ENCODE measurements at places on chromosomes 6 and 20. TPM values are rescaled to one million over a fixed set of nuclear protein-coding genes. Genes with fewer than 3 reads are reported as not detected.

Gene PSMA7
- total RNA-seq, result 174 TPM

DNA sequence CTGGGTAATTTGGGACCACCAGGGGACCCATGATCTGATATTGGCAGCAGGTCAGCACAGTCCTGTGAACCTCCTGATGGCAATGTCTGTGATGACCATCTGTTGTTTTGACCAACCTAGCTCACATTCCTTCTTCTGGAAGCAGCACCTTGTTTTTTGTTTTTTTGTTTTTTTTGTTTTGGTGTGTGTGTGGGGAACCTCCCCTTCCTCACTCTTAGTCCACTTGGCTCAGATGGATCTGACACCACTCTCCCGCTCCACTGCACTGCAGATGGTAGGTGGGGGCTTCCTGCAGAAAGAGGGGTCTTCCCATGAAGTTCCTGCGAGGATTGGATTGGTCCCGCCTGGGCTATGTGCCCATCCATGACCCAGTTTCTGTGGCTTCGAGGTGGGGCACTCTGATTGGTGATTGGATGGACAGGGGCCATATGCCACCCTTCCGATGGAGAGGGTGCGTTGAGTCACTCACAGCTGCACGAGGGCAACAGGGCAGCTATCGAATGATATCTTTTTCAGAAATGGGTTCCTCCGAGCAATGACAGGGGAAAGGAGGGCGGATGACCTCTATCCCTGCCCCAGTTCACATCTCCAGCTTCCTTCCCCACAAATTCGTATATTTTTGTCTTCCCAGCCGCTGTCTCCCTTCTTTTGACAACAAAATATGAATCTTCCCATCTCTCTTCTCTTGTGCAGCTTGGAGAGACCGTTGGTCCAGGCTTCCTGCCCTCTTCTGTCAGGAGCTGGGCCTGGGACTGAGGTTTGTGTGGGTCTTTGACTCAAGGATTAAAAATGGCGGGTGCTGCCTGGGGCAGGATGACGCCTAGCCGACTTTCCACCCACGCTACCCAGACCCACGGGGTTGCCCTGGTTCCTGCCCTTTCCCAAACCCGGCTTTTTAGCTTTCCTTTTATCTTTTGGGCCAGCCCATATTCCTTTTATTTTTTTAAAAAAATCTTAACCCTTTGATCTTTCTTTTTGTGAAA lies 132.1 kb upstream of the KCNG1 start:
- no peak for DNase-seq

- DNase-seq, result no peak
Measured at GRCh38 chr20:51660672-51661608, 107.2 kb downstream of the ATP9A start.

- DNase-seq, result no peak
Measured at GRCh38 chr6:79094938-79095337, 16.9 kb upstream of the PHIP start.

Gene YWHAB
- 140 TPM for total RNA-seq

DNA sequence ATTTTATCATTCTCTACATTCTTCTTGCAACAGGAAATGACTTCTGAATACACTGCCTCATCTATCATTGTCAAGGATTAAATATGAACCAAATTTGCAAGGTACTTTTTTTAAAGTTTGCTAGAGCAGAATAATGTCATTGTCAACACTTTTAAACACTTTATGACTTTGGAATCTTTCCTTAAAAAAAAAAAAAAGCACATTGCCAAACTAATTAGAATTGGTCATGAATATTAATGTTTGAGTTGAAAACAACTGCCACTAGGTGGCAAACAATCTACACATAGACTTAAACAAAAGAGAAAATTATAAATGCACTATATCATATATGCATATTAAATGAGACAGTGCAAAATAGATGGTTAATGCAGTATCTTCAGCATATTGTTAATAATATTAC lies 32.5 kb upstream of the TMEM244 start:
- no peak for DNase-seq

Gene OPN5
- not detected for total RNA-seq

Gene MEI4
- total RNA-seq, result 0.84 TPM

Gene PTK6
- total RNA-seq, result not detected

DNA sequence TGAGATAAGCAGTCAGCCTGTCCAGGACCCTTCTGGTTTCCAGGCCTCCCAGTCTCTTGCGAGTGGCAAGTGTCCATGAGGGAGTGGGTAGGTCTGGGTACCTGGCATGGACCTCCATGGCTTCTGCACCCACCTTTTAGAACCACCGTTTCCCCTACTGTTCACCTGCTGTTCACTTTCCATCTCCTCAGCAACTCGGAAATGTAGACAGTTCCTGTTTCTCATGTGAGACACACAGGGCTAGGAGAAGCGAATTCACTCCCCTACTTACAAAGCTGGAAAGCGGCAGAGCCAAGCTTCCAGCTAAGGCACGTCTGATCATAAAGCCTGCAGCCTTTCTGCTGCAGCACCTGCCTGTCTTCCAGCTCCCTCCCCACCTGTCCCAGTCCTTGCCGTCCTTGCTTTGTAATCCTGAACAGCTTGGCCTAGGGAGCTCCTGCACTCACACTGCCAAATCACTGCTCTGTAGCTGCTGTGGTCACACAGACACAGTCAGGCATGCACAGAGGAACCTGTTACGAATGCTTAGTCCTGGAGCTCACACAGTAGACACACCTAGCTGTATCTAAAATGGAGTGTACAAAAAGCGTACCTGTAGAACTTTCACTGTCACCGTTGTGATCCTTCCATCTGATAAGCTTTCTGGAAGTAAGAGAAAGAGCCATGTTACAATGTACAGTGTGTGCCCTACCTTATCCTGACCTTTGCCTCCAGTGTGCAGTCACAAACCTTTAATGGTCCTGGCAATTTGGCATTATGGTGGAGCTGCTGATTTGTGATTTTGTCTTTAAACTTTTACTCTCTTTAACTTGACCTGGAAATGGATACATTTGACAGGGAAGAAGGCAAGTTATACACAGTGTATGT lies 294.1 kb downstream of the NRN1 start:
- no peak for DNase-seq

Gene SEMG1
- total RNA-seq, result not detected

- DNase-seq, result no peak
Measured at GRCh38 chr20:60049601-60050000, 91.4 kb downstream of the CDH26 start.

- DNase-seq, result peak; percentile 68
Measured at GRCh38 chr6:143397227-143398222, 53.0 kb downstream of the ADAT2 start.

Gene COL19A1
- total RNA-seq, result 2.5 TPM

Gene SLC52A3
- total RNA-seq, result 3.6 TPM

Gene TGM3
- total RNA-seq, result not detected

DNA sequence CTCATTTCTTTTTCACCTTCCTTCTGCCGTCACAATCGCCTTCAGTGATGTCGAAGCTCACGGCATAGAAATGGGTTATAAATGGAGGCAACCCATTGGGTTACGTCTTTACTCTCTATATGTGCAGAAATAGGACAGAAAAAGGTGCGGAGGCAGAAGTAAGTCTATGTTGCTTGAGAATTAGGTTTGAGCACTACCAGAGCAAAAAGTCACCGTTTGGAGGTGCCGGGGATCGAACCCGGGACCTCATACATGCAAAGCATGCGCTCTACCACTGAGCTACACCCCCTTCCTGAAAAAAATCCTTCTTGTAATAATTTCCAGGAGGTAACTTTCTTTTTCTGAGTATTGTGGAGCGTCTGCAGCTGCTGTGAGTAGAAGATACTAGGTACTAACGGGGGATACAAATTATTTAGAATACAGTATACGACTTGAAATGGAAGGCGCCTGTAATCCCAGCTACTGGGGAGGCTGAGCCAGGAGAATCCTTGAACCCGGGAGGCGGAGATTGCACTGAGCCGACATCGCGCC lies 134.2 kb downstream of the TRIM27 start:
- DNase-seq, result no peak

DNA sequence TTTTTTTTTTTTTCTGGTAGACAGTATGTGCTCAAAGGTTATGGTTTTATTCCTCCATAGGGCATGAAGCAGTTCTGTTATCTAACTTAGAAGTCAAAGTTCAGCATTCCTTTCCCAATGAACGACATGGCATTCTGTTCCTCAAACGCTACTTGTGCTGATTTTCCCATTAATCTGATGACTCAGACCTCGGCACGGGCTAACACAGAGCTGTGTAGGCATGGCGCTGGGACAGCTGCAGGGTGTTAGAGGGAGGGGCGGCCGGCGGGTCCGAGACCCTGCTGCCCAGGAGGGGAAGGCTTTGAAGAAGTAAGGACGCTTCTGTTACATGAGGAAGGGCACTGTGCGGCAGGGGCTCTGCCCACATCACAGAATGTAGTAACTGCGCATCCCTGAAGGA lies 93.6 kb upstream of the AGPAT4 start:
- DNase-seq, result no peak

GRCh38 chr6:118764766-118765165 lies 113.4 kb upstream of the CEP85L start:
- no peak for DNase-seq

DNA sequence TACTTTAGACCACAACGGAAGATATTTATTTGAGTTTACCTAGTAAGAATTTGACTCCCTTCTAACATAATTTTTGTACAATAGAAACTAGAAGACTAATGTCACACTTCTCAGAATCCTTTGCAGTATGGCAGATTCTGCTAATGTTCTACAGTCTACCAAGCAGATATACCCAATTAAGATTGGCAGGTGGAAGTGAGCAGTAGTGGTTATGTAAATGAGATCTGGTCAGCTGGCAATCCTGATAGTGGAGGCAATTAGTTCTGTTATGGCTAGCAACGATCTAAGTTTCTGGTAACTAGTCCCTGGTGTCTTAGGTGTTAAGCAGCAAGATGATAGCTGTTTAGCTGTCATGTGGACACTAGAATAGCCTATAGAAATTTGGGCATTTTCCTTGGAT lies 101.0 kb downstream of the CENPW start:
- DNase-seq, result no peak

Gene BANF2
- not detected for total RNA-seq

Measured in left cardiac atrium (tissue), 4 donors.